ENCODE measurements at places on chromosomes 13 and 19.

- no peak for DNase-seq
Observed at GRCh38 chr13:88623150-88623549, 952.0 kb downstream of the SLITRK5 start.

- no peak for DNase-seq
Observed at GRCh38 chr13:25687471-25688225, 315.9 kb downstream of the ATP8A2 start.

- no peak for DNase-seq
Observed at GRCh38 chr19:800360-801029, 3.2 kb downstream of the PTBP1 start.

DNA sequence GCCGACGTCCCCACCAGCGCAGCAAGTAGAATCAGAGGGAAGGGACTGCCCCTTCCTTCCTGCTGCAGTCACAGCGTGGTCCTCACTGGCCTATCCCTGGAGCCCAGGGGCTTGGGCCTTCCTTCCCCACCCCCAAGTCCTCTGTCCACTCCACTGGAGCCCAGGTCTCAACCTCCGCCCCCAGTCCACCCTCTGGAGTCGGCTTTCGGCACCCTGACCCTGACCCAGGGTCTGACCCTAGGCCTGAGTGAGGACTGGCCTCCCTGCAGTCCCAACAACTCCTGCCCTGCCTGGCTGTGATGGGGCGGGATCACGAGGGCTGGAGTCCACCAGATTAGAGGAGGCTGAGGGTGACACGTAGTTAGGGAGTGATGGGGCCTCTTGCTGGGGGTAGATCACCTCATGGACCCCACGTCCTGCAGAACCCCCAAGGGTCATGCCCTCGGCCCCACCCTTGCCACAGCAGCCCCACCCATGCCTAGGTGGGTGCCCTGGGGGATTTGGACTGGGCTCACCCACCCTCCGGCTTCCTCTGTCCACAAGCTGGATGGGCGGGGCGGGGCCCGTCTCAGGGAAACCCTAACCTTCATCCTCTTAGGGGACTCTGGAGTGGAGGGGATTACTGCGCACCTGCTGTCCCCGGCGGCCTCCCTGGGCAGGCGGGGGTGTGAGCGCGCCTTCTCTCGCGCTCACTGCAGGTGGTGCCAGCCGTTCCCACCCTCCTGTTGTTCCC lies 3.8 kb downstream of the RAX2 start:
- no peak for DNase-seq

GRCh38 chr13:100796463-100796862 lies 121.9 kb upstream of the TMTC4 start:
- no peak for DNase-seq

- DNase-seq, result peak; percentile 95
Observed at GRCh38 chr19:48926909-48927308, 6.6 kb upstream of the DHDH start.

GRCh38 chr19:52226652-52227051 lies 36.8 kb downstream of the PPP2R1A start:
- DNase-seq, result no peak

GRCh38 chr19:38268539-38268938 lies 4.2 kb downstream of the SPINT2 start:
- DNase-seq, result no peak

DNA sequence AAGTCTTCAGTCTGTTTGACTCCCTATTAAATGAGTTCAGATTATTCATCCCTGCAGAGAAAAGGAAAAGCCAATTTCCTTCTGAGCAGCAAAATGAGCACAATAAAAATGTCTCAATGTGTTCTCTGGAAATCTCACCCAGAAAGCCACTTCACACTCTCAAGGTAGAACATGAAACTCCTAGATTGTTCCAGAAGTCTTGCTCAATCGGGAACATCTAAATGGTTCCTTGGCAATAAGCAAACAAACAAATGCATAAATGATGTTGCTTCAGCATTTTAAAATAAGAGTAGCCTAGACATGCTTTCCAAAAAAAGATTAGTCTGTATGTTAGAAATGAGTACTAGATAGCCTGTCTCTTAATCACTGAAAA lies 59.7 kb upstream of the TNFRSF19 start:
- no peak for DNase-seq

GRCh38 chr13:113420833-113421600 lies 32.3 kb downstream of the ADPRHL1 start:
- DNase-seq, result no peak

GRCh38 chr13:51731759-51732158 lies 72.2 kb downstream of the DHRS12 start:
- DNase-seq, result no peak

- no peak for DNase-seq
Observed at GRCh38 chr13:27600711-27601110, 19.6 kb downstream of the LNX2 start.
